ENCODE measurements at places on chromosomes 6 and 20. TPM values are rescaled to one million over a fixed set of nuclear protein-coding genes. Genes with fewer than 3 reads are reported as not detected.

DNA sequence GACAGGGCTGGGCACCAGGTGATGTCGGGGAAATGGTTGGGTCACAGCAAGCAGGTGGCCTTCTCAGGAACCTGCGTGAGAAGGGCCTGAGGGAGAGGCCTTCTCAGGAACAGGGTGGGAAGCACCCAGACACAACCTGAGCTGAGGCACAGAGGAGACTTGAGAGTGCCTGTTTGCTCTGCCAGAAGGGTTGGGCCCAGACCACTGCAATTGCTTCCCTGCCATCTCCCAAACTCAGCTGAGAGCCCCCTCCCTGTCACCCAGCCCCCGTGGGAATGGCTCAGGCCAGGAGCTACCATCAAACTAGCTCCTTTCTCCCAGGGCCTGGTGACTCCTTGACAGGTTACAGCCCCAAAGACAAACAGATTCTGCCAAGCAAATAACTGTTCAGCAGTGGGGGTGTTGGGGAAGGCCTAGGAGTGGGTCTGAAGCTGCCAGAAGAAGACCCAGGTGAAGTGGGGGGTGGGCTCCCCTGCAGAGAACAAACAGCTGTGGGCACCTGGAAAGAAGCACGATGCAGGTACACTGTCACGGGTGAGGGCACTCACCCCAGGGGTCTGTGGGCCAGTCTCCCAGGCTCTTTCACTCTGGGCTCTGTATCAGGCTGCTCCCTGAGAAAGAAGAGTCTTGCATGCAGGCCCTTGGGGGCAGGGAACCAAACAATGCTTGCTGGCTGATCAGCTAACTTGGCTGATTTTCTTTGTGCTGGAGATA lies 30.4 kb upstream of the SPDEF start:
- no peak for DNase-seq

GRCh38 chr20:35286077-35286898 lies 1.7 kb upstream of the EIF6 start:
- no peak for DNase-seq

- DNase-seq, result no peak
These were observed 111.1 kb downstream of the FOXC1 start for GRCh38 chr6:1720620-1721322.

DNA sequence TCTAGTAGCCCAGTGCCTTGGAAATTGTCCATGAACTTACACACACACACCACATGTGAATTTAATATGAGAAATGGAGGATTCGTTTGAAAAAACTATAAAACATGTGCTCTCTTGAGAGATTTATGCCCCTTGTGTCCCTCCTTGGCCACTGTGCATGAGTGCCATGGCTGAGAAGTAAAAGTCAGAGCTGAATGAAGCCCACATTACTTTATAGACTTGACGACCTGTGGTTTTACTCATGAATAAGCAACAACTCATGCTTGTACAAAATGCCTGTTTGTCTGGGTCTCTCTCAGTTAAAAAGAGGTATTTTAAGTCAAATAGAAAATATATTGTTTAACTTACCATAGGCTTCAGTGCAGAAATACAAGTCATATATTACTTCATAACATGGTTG lies 102.7 kb downstream of the KCNQ5 start:
- DNase-seq, result no peak

GRCh38 chr6:98845211-98846020 lies 11.0 kb downstream of the POU3F2 start:
- peak; percentile 46 for DNase-seq

DNA sequence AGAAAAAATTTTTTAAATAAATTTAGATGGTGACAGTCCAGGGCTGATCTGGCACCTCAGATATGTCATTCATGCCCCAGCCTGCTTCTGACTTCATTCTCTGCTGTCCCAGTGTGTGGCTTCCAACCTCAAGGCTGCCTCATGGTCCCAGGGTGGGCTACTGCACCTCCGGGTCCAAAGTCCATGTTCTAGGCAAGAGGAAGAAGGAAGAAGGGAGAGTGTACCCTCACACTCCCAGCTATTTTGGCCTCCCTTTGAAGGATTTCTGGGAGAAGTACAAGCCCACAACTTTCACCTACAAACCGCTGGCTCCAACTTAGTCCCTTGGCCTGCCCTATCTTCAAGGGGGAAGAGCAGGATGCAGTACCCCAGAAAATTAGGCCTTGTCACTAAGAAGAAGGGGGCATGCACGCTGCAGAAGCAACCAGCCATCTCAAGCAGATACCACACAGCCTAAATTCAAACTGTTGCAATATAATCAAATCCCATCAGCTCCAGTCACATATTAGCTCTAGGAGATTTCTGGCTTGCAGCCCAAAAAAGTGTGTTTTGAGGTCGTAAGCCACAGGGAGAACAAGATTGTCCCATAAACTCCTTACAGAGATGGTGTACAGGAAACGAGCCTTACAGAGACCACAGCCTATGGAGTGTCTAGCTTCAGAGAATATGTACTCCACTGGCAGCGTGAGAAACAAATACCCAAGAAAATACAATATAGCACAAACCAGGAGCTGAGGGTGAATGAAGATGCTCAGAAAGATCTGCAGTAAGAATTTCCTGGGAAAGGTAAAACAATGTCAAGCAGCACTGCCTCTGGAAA lies 906 bp upstream of the BTN3A2 start:
- DNase-seq, result no peak

GRCh38 chr20:24773751-24774201 lies 175.3 kb upstream of the CST7 start:
- no peak for DNase-seq

DNA sequence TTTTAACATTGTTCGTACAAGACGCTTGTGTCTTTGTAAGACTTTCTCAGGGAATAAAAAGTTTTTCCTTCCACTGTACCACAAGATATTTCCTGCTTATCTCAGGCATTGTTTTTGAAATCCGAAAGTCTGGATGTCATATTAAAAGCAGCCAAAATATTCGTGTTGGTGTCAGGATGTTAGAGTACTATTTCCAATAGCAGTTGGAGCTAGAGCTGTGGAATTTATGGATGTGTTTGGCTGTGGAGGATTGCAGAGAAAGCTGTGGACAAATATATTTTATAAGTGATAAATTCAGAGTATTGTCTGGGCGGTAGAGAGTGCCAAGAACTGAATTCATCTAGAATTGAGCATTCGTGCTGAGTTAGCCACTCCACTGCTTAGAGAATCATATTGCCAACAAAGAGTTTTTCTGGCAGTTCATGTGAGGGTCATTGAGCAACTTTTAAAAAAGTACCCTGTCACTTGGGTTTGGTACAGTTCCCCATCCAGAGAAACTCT lies 57.7 kb downstream of the ZDHHC14 start:
- DNase-seq, result no peak

DNA sequence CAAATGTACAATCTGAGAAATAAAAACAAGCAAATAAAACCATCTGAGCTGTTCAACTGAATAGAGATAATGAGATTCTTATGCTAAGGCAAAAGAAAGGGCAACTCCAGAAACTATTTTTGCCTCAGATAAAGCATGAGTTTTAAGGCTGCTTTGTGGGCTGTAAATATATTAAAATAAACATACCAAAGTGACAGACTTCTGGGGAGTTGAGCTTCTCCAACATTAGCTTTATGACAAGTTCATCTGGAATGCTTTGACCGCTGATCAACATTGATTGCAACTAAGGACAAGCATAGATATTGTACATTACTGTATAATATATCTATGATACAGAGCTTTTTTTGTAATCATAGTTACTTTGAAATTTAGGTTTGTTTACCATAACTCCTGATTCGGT lies 19.3 kb downstream of the AK9 start:
- no peak for DNase-seq

GRCh38 chr6:49606721-49607390 lies 29.8 kb downstream of the RHAG start:
- no peak for DNase-seq

DNA sequence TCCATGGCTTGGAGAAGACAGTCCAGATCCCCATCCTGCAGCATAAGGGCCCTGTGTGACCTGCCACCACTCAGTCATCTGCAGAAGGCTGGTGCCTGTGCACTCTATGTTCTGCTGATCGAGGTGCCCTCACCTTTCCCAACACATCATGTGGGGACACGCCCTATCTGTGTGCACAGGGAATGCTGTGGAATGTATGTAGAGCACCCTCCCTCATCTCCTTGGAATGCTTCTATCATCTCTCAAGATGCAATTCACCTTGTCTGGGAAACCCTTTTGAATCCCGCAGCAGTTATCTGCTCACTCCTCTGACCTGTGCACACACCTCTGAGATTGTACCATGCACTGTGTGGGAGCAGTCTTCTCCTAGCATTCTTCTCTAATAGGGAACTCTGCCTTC lies 207.2 kb upstream of the SSTR4 start:
- no peak for DNase-seq

RWDD2A gene
- 1.4 TPM for total RNA-seq

CRISP3 gene
- total RNA-seq, result not detected

GMPR gene
- 1.0 TPM for total RNA-seq

VGLL2 gene
- total RNA-seq, result not detected

LY6G5B gene
- total RNA-seq, result 31.0 TPM

EPM2A gene
- 6.4 TPM for total RNA-seq

TXLNB gene
- total RNA-seq, result 0.05 TPM

GRIK2 gene
- total RNA-seq, result not detected

ADAM33 gene
- total RNA-seq, result not detected

FILIP1 gene
- not detected for total RNA-seq
